ENCODE measurements at places on chromosomes 5 and 9.

GRCh38 chr5:139150367-139150999 lies 47.7 kb downstream of the SIL1 start:
- DNase-seq = no peak

- no peak for DNase-seq
Measured at GRCh38 chr5:81003811-81004386, 43.7 kb downstream of the RASGRF2 start.

DNA sequence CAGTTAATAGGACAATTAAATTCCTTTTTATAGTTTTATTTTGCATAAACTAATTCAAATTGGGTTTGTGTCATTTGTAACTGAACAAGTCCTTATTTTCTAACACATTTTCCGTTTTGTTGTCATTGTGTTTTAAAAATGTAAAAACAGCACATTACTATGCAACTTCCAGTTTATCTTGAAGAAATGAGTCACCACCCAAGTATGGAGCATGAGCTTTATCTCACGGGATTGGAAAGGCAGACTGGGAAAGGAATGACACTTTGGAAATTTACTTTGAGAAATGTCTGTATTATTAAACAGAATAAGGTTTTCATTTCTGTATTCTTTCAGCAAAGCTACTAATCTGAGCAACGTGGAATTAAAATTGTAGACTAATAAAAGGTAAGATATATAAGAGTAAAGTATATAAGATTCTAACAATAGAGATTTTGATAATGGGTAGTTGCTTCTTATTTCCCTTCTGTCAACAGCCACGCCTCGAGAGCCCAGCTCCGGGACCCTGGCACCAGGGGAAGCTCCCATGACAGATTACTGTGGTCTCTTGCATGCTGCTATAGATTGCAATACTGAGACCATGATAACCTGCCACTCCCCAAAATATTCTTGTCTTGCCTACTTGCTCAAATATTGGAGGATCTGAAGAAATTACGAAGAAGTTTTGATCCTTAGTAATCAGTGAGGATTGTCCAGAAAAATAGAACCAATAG lies 433.1 kb downstream of the CHSY3 start:
- no peak for DNase-seq

- DNase-seq = no peak
Measured at GRCh38 chr5:38830521-38831051, 15.2 kb upstream of the OSMR start.

DNA sequence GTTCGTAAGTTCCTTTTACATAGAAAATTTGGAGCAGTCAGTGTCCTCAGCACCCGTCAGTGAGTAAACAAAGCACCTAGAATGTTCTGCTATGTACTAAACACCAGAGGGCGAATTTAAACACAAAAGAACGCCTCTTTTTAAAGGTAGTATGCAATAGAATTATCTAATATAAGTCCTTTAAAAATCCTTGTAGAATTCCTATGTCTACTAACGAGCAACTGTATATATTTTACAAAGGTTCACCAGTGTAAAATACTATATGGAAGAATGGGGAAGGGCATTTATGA lies 499 bp upstream of the TMEM232 start:
- no peak for DNase-seq

DNA sequence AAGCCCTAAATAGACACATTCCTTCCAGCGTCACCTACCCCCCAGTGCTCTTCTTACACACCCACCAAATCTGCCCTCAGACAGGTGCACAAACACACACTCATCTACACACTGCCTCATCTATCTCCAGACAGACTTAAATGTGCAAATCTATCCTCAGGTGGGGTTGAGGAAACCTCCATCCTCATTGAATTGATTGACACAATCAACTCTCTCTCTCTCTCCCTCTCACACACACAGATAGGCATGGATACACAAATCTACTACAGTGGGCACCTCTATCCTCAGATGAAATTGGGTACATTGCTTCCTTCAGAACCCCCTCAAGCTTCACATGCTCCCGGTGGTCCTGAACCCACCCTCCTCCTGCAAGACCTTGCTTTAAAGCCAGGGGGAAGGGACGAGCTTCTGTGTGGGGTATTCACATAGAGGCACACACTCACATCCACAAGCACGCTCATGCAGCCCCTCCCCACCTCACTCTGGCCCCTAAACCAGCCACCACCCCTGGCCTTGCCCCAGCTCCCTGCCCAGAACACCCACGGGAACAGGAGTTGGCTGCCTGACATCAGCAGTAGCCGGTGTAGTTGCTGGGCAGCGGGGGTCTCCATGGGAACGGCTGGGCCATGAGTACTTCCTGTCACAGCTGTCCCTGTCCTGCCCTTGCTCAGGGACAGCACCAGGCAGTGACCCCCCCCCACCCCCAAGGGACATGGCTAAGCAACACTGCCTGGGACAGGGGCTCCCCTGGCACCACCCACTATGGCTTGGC lies 22.8 kb downstream of the PCDH1 start:
- DNase-seq = no peak

GRCh38 chr9:2859776-2860379 lies 16.0 kb upstream of the PUM3 start:
- DNase-seq = no peak

- no peak for DNase-seq
Measured at GRCh38 chr5:423626-424261, 19.2 kb upstream of the EXOC3 start.

DNA sequence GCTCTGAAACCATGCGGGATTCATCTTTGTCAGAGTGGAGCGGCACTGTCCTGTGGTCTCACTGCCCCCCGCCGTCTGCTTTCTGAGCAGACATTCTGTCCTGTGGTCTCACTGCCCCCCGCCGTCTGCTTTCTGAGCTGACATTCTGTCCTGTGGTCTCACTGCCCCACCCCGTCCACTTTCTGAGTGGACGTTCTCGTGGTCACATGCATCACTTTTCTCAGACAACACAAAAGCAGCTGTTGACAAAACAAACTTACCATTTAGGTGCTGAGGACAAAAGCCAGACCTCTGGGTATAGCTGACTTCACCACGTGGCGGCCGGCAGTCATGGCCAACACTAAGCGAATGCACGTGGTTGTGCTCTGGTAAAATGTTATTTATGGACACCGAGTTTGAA lies 2.8 kb downstream of the LRRC14B start:
- no peak for DNase-seq

DNA sequence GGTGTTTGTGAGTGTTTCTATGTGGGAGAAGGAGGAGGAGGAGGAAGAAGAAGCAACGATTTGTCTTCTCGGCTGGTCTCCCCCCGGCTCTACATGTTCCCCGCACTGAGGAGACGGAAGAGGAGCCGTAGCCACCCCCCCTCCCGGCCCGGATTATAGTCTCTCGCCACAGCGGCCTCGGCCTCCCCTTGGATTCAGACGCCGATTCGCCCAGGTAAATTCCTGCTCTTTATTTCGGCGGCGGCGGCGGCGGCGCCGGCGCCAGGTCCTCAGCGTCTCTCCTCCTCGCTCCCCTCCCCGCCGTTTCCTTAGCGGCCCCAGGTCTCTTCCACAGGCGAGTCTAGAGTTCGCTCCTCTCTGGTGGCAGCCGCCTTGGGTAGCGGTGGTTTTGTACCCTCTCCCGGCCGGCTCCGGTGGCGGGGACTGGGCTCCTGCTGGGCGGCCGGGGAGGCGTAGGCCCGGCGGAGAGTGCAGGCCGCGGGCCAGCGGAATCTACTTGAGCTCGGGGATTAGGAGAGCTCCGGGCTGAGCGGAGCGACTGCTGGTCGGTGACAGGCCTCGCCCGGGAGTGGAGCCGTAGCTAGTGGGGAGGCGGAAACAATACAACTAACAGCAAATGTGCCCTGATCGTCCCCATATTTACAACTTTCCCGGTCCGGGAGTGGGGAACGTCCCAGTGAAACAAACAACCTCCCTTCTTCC lies 547 bp downstream of the NIPBL start:
- DNase-seq = peak; percentile 19

DNA sequence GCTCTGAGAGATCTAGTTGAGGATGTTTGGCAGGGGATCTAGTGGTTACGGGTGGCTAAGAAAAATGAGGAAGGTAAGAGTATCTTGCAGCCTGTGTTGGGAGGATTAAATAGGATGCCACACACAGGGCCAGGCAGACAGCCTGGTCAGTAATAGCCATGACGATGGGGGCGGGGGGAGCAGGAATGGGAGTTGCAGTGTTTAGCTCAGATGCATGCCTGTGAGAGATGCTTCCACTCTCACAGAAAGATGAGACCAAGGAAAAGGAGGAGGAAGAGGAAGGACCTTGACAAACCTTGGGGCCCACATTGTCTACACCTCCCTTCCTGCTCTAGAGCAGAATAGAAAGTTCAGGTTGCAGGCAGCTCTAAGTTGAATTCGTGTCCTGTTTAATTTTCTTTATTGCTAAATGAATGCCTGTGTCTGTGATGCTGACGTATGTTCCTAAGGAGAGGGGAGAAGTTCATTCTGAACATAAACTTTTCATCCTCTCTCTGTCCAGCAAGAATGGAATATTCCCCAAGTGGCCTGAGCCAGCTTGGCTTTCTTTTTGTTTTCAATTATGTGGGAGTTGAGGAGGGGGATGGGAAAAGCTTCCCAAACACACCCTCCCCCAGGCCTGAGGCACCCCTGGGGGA lies 28.7 kb downstream of the TGFBI start:
- no peak for DNase-seq

- no peak for DNase-seq
Measured at GRCh38 chr9:137178201-137178938, 6.5 kb upstream of the TMEM210 start.

GRCh38 chr5:144191531-144191930 lies 20.9 kb downstream of the KCTD16 start:
- no peak for DNase-seq

DNA sequence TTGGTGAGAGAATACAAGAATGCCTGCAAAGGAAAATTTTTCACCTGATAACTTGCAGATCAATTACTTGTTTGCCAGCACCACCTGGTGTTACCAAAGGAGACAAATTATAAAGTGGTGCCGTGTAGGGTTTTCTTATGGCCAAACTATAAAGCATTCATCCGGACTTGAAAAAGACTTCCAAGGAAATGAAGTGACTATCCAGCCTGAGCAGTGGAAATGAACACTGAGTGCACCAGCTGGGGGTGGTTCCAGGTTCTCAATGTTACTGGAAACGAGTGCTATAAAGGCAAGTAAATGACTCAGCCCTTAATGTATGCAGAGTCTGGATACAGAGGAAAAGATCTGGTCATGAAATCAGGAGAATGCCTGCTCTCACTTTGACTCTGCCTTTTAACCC lies 113.1 kb downstream of the DNAH5 start:
- no peak for DNase-seq

GRCh38 chr5:54534191-54535004 lies 16.8 kb downstream of the SNX18 start:
- DNase-seq = no peak

GRCh38 chr9:120928483-120929228 lies 2.1 kb upstream of the TRAF1 start:
- no peak for DNase-seq

GRCh38 chr5:111231119-111231518 lies 6.9 kb downstream of the CAMK4 start:
- no peak for DNase-seq

- DNase-seq = no peak
Measured at GRCh38 chr5:141437221-141437620, 6.9 kb downstream of the PCDHGA12 start.

- DNase-seq = no peak
Measured at GRCh38 chr9:122320413-122320881, 50.4 kb upstream of the PTGS1 start.

GRCh38 chr9:25284365-25284764 lies 393.9 kb downstream of the TUSC1 start:
- DNase-seq = no peak

- no peak for DNase-seq
Measured at GRCh38 chr9:130432362-130432761, 12.4 kb upstream of the ASS1 start.

DNA sequence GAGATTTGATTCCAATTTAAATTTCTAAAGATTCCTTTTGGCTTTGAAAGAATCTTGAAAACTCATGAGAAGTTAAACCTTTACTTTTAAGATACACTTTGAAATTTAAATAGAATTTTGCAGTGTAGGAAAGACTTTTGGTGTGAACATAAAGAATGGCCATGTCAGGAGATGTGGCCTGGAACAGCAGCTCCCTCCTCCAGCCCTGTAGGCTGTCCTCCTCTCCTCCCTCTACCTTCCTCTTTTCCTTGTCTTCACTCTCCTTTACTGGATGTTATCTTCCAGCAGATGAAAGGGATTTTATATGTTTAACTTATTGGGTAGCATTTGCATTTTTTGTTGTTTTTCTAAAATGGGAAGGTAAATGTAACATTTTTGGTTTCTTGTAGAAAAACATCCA lies 18.9 kb downstream of the ASPN start:
- no peak for DNase-seq

DNA sequence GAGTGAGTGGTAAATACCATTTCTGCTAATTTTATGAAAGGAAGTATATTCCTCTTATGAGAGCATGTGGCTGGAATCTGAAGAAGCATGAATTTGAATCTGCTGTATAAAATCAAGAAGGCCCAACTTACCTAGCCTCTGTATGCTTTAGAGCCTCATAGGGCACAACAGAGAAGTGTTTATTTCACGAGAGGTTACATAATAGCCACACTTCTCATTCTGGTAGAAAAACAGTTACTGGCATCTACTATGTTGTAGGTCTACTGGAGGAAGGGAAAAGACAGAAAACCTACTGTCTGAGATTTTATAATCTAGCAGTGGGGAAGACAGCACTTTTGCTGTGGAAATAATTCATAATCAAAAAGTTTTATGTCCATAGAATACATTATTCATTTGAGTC lies 172.6 kb upstream of the ZNF608 start:
- no peak for DNase-seq

GRCh38 chr9:106718936-106719335 lies 144.0 kb upstream of the ZNF462 start:
- no peak for DNase-seq

DNA sequence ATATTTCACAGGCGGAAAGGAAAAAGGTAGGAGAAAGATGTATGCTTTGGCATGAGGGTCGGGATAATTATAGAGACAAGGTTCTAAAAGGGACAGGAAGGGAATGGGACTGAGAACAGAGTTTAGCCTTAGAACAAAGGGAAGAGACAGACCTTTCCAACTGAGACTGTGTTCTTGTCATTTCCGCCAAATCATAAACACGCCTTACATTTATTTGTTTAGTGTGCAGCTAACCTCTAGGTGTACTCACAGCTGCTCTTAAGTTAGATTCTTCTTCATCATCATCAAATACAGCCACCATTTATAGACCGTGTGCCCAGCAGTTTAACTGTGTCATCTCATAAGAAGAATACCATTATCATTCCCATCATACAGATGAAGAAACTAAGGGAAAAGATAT lies 5.9 kb upstream of the DELE1 start:
- no peak for DNase-seq

- DNase-seq = no peak
Measured at GRCh38 chr9:72360324-72360723, 4.7 kb downstream of the ZFAND5 start.

Measured in stimulated activated CD8-positive, alpha-beta memory T cell treated with anti-CD3 and anti-CD28 coated beads, Interleukin-4, amount 100 ng/mL, for 1 hour (primary cell).